ENCODE measurements at places on chromosomes 13 and 19.

- no peak for DNase-seq
Observed at GRCh38 chr13:33109271-33109697, 93.1 kb downstream of the KL start.

DNA sequence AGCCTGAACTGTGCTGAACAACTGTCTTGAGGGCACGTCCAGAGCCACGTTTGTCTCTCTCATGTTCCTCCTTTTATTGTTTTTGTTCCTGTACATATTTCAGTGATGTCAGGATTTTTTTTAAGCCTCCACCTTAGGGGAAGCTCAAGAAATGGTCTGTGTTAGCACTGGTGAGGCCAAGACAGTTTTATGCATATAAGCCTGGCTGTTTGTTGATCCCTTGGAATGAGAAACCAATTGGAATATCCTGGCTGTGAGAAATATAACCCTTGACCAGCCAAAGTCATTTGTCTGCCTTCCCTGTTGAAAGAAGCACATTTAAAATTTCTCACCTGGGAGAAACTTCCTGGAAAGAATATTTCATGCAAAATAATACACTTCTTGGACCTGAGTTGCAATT lies 115.8 kb downstream of the DNAJC15 start:
- no peak for DNase-seq

DNA sequence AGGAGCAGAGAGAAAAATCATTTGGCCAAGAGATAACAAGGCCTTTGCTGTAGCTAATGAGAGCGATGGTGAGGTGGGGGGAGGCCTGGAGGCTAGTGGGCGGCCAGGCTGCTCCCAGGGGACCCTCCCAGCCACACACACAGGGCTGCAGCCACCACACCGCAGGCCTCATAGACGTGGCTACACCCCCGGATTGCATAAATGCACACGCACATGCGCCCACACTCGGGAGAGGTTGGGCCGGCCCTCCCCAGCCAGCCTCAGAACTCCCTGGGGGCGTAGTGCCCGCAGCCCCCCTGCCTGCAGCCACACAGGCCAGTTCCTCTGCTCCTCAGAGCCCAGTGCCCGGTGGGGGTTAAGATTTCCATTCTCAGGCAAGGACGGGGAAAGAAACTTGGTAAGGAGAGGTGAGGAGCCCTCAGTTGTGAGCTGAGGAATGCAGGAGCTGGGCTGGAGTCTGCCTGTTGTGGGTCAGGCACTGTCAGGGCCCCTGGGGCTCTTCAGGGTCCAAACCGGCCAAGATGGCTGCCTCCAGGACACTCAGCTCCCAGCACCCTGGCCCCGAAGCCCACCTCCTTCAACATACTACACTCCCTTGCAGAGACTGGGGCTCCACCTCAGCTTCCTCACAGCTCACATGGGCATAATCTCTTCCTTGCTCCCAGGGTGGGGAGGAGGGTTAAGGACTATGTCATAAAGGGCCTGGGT lies 8.0 kb downstream of the PTH2 start:
- no peak for DNase-seq

DNA sequence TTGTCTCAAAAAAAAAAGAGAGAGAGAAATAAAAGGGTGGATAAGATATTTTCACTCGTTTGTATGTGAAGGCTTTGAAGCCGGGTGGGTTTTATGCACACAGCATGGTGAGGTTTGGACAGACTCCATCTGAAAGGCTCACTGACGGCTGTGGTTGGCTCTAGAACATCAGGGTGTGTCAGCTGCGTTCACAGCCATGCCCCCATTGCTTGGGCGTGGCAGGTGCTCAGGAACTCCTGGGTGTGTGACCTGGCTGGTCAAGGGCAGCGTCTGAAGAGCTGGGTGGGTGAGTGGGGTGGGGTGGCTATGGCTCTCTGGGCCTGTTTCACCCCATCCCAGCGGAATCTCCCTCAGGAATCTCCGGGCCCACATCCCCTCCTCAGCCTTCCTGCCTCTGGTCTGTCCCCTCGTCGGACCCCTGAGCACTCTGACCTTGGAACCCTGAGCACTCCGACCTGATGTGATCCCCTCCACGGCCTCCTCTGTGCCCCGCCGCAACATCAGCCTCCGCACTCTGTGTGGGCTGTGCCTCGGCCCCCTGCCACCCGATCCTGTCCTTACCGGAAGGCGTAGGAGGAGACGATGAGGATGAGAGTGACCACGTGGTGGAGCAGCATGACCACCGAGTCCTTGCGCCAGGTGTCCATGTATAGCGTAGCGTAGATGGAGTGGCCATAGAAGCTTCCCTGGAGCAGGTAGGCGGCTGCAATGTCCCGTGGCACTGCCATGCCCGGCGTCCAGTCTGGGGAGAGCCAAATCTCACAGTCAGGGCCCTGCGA lies 12.2 kb downstream of the CERS1 start:
- DNase-seq = no peak

DNA sequence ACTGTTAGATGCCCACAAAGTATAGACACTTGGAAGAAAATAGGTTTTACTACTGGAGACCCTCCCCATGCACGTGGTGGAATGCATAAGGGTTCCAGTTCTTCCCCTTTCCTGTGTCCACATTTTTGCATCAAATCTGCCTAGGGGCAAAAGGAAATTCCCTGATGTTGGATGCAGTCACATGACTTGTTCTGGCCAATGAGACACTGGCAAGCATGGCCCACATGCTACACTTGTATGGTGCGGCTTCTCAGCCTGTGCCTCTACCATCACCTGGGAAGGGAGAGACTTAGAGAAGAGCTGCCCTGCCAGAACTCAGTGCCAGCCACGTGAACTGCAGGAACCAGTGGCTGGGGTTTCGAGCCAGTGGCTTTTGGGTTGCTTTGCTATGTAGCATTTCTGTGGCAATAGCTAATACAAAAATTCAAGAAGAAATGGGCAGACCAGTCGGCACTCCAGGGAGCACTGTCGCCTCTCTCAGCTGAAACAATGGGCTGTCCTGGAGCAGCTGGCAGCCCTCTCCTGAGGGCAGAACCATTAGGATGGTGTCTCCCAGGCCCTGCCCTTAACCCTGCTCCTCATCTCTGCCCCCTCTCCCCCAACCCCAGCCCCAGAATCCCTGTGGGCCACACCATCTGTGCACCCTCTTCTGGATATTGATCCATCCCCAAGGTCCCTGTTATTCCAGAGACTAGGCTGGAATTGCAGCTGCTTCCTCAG lies 634.0 kb downstream of the UQCRFS1 start:
- no peak for DNase-seq

GRCh38 chr19:9757544-9758501 lies 10.7 kb downstream of the ZNF846 start:
- no peak for DNase-seq

DNA sequence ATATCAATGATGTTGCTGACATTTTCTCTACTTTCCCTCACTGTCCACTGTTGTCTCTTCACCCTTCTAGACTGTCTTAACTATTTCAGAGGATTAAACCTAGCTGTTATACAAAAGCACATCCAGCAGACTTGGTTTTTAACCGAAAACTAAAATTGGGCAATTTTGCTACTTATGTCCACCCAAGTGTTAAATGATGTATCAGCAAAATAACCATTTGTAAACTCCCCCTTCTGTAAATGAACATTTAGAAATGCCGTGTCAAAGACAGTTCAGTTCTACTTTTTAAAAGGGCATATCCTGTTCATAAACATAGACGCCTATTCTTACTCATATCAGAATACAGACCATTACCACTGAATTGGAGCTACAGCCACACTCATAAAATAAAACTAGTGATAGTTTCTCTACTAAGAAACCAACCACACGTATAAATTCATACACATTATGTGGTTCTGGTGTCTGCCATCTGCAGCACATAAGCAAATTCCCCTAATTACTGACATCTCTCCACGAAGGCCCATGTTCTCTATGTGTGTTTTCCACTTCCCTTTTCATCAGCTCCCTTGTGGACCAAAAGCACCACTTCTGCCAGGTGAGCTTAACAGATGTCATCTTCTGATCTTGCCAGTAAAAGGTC lies 1091.8 kb downstream of the PCDH9 start:
- no peak for DNase-seq

All from stimulated activated CD4-positive, alpha-beta T cell treated with anti-CD3 and anti-CD28 coated beads, Interleukin-4, amount 100 ng/mL, for 1 hour (primary cell).